Cardiac muscle cell (in vitro differentiated cells and primary cell): ENCODE measurements at places on chromosomes 7 and 10. TPM values are rescaled to one million over a fixed set of nuclear protein-coding genes. Genes with fewer than 3 reads are reported as not detected.

RNLS gene
- total RNA-seq = 5.5 and 13.9 TPM in 2 replicates

PRKG1 gene
- 4.5 and 13.3 TPM in 2 replicates for total RNA-seq

GRCh38 chr10:70761031-70761601 is 24.1 kb downstream of the TBATA start:
- no peak overlapping the region for H3K27ac ChIP-seq
- no peaks in the 10 kb centered on the region for H3K36me3 ChIP-seq
- no peaks in the 10 kb centered on the region for H3K4me1 ChIP-seq
- H3K27me3 ChIP-seq = no peaks in the 10 kb centered on the region

H2BK1 gene
- total RNA-seq = not detected in 2 replicates

DNA sequence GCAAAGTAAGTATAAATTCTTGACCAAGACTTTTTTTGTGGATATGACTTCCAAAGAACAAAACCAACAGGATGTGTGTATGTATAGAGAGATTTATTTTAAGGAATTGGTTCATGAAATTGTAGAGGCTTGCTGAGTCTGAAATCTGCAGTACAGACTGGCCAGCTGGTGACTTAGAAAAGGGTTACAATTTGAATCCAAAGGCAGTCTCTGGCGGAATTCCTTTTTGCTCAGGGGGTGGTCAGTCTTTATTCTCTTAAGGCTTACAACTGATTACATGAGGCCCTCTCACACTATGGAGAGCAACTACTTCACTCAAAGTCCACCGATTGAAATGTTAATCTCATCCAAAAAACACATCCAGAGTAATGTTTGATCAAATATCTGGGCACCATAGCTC is 100.1 kb upstream of the IMMP2L start:
- H3K27ac ChIP-seq = no peak overlapping the region
- H3K4me3 ChIP-seq = no peak overlapping the region
- peaks cover 7% of the 10 kb centered on the region for H3K4me1 ChIP-seq
- DNase-seq = no peak
